ENCODE measurements at places on chromosomes 3 and 15.

- DNase-seq = no peak
Measured at GRCh38 chr3:53056442-53056841, 10.6 kb upstream of the SFMBT1 start.

DNA sequence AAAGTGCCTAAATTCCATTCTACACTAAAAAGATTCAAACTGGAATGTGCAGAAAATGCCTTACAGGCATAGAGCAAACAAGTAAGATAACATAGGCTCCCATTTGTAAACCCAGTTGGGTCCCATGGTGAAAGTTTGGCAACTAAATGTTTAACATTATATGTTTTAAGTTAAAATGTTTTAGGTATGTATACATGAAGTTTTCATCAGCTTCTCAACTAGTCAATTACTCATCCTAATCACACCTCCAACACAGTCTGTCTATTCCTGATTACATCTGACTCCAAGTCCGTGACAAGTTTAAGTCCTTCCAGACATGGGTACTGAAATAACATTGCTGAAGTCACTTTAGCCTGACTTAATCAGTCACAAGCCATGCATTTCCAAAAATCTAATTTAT, 25.0 kb downstream of the MYLK start:
- no peak for DNase-seq

GRCh38 chr3:186361246-186361761, 730 bp downstream of the DGKG start:
- DNase-seq = no peak

DNA sequence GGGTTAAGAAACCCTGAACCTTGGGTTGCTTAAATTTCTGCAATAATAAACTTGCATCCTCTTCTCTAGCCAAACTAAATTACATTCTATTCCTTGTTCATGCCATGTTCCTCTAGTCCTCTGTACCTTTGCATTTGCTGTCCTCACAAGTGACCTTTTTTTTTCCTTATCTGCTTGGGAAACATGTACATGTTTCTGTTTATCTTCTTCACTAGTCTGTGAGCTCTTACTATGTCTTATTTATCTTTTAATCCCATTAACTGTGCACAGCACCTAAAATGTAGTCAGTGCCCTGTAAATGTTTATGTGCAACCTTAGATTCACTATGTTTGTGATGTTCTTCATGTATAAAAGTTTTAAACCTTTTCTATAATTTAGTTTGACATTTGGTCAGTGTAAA, 61.9 kb downstream of the REC114 start:
- no peak for DNase-seq

- DNase-seq = no peak
Measured at GRCh38 chr3:11721479-11721878, 77.8 kb upstream of the VGLL4 start.

DNA sequence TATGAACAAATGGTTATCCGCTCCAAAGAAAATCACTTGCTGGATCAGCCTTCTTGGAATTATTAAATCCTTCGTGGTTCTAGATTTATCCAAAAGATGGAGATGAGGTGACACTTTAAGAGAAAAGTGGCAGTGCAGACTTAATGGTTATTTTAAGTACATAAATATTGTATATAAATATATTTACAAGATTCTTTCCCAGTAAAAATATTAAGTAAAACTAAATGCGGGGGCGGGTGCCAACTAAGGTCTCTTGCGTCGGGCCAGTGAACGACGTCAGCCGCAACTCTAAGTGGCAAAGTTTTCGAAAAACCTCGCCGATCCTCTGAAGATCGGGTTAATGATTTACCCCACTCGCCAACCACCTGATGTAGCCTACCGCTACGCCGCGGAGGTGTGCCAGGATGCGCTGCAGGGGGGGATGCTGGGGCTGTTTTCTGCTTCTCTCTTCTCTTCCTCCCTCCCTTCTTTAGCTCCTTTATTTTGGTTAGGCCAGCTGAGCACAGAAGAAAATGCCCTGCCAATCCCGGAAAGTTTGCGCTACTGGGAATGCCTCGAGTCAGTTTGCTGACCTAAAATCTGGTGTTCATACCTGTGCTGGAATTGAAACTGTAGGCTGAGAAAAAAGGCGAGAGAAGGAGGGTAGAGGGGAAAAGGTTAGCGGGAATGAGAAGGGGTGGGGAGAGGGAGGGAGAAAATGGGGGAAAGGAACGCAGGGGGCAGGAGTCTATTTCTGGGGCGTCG, 7.6 kb upstream of the FOXB1 start:
- no peak for DNase-seq

DNA sequence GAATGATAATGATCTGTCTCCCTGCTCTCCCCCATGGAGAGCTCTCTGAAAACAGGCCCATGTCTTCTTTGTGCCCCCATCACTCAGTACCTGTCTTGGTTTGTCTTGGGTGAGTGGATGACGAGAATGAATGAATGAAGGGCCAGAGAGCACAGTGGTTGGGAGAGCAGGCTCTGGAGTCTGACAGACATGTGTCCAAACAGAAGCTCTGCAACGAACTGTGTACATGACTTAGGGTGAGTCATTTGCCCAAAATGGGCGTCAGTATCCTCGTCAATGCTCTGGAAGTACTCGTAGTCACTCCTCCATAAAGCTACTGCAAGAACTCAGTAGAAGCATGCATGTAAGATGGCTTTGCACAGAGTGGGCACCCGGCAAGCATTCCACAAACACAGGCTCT, 170.2 kb upstream of the TLE3 start:
- no peak for DNase-seq

DNA sequence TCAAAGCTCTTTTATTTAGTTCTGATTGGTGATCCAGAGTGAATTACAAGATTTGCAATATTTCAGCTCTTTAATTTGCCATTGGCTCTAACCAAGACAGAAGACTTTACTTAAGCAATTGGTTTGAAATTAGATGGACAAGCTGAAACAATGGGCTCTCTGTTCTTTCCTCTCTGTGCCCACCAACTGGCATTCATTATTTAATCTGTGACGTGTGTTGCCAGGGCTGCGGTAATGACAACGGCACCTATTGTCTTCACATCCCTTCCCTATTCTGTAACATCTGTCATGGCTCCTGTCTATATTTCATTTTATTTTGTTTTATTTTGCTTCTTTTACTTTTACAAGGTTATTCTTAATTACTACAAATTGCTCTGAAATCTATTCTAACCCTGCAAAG, 33.9 kb downstream of the PLD1 start:
- DNase-seq = no peak

GRCh38 chr15:23073890-23074646, 34.7 kb upstream of the TUBGCP5 start:
- no peak for DNase-seq

DNA sequence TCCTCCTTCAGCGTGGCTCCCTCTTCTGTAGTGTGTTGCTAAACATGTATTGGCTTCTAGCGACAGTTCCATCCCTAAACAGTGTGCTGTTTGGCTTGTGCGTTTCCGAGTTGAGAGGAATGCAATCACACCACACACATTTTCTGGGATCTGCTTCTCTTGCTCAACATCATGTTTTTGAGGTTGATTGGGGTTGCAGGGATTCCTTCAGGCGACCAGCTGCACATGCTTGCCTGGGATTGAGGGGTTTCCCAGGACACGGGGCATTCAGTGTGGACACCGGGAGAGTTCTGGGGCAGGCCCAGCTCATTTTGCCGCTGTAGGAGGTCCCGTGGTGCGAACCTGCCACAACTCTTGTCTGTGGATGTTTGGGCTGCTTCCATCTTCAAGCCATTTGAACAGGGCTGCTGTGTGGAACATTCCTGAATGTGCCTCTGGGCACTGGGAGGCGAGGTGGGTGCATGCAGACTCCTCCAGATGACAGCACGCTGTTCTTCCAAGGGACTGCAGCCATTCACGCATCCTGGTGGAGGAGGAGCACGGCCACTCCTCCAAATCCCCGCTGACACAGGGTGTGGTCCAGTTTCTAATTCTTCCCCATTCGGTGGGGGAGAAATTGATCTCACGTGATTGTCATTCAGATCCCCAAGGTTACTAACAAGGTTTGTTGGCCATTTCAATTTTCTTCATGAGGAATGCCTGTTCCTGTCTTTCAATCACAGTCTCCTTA, 82.8 kb downstream of the PLXNA1 start:
- no peak for DNase-seq

- DNase-seq = peak; percentile 39
Measured at GRCh38 chr3:194736277-194736895, 50.7 kb downstream of the FAM43A start.

- no peak for DNase-seq
Measured at GRCh38 chr3:101311676-101312075, 8.7 kb downstream of the IMPG2 start.

DNA sequence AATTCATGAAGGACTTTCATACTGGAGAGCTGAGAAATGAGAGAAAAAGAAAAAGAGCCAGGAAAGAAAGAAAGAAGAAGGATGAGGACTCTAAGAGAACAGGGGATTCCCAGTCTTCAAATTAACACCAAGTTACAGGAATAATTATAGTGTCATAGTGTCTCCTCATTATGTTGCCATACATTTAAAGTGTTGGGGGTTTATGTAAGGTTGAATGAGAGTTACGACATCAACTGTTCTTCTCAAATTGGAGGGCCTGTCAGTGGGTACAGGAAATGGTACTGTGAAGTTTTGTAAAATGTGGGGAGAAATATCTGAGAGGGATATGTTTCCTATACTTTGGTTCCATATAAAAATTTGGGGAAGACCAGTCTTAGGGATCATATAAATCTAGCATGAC, 12.3 kb upstream of the CD200 start:
- DNase-seq = no peak

DNA sequence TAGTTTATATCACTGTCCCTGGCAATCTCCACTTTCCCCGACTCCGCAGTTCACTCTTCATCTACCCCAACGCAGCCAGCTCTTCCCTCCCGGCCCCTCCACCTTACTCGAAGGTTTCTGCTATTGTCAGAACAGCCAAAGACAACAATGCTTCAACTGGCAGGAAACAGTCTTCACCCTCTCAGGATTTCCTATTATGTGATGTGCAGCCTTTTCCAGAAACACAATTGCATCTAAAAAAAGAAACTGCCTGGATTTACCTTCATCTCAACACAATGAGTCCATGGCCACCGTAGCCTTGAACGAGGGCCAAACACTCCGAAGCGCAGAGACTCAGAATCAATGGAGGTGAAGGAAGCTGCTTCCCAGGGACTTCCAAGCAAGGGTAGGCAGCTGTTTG, 182.1 kb upstream of the TSC22D2 start:
- DNase-seq = no peak

- no peak for DNase-seq
Measured at GRCh38 chr3:177353140-177353539, 155.9 kb upstream of the TBL1XR1 start.

GRCh38 chr3:112360561-112360960, 27.6 kb downstream of the CD200 start:
- DNase-seq = no peak

- DNase-seq = no peak
Measured at GRCh38 chr3:194265505-194265892, 85.6 kb downstream of the CPN2 start.

- DNase-seq = no peak
Measured at GRCh38 chr3:69392415-69392814, 6.5 kb upstream of the FRMD4B start.

DNA sequence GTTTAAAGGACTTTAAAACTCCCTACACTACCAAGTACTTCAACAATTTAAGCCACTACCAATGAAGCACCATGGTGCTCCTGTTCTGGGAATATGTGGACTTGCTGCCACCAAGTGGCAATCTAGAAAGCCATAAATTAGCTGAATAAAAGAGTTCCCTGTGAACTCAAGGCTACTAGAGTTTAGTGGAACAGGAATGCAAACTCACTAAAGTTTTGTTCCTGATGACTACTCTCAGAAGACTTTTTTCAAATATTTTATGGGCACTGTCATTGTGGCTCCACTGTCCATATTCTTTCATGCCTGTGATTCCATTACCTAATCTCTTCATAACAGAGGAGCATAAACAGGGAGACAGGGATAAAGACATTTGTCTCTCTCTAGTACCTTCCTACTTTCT, 63.9 kb downstream of the TMCC1 start:
- DNase-seq = no peak

- DNase-seq = no peak
Measured at GRCh38 chr15:24067733-24068501, 380.8 kb upstream of the NDN start.

DNA sequence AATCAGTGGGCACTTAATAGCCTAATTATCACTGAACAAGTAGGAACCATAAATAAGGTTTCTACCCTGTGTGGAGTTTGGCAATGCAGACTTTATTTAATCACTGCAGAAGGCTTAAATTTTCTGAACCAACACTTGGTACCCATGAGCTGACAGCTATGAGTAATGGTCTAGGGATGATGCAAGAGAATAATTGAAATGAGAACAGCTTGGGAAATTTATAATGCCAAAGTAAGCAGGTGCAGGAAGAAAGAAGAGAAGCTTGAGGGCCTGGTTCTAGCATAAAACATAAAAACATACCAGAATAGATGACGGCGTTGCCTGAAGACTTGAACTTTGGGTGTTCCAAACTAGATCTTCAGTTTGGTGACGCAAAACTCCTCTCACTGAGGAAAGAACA, 67.0 kb downstream of the IMPG2 start:
- no peak for DNase-seq

DNA sequence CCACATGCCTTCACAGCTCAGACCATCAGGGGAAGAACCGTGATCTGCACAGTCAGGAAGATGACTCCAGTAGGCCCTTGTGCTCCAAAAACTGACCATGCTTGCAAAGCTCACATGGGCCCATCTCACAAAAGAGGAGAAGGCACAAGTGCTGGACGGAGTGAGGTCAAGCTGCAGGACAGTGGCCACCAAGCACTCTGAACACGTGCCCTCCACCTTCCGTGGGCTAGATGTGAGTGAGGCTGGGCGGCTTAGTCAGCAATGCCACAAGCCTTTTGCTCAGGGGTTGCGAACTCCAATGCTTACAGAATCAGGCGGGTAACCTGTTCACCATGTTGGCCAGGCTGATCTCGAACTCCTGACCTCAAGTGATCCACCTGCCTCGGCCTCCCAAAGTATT, 70.9 kb downstream of the SCN5A start:
- no peak for DNase-seq

- DNase-seq = no peak
Measured at GRCh38 chr3:179136195-179136594, 12.0 kb upstream of the PIK3CA start.

Measured in SIG-M5 (cell line).